Uterus (tissue), 4 donors: ENCODE measurements at places on chromosomes 7 and 10. TPM values are rescaled to one million over a fixed set of nuclear protein-coding genes. Genes with fewer than 3 reads are reported as not detected.

- no peaks in the 10 kb centered on the region for H3K36me3 ChIP-seq
- H3K4me1 ChIP-seq: no peaks in the 10 kb centered on the region
- no peak overlapping the region for H3K4me3 ChIP-seq
These were observed 50.4 kb downstream of the CALML3 start for GRCh38 chr10:5575144-5575481.

- H3K27ac ChIP-seq: peak overlapping the region; percentile 40
- peak; percentile 57 for DNase-seq
- no peaks in the 10 kb centered on the region for H3K4me1 ChIP-seq
- H3K36me3 ChIP-seq: no peaks in the 10 kb centered on the region
These were observed 99.6 kb downstream of the JAZF1 start for GRCh38 chr7:28081016-28081415.

DNA sequence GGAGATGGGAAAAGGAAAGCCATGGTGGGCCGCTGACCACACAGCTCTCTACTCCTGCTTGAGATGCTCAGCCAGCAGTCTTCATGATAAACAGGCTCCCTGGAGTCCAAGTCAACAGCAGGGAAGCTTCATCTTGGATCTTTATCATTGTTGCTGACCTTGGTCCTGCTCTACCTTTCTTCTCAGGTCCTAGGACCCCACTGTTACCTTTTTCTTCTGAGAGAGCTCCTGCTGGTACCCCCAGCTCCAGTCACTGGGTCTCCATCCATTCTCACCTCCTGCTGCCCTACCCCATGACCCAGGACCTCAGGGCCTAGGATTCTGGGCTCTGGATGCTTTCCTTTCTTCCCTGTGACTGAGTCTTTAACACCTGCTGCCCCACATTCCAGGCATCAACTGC, 5.2 kb upstream of the CRTAC1 start:
- H3K27ac ChIP-seq: no peak overlapping the region
- H3K36me3 ChIP-seq: no peaks in the 10 kb centered on the region
- H3K4me3 ChIP-seq: no peak overlapping the region

DNA sequence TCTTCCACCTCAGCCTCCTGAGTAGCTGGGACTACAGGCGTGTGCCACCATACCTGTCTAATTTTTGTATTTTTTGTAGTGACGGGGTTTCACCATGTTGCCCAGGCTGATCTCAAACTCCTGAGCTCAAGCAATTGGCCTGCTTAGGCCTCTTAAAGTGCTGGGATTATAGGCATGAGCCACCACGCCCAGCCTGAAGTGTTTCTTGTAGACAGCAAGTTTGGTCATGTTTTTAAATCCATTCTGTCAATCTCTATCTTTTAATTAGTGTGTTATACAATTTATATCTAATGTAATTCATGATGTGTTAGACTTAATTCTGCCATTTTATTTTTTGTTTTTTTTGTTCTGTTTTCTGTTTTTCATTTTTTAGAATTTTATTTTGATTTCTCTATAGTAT, 17.2 kb upstream of the MXI1 start:
- H3K4me1 ChIP-seq: no peaks in the 10 kb centered on the region
- H3K4me3 ChIP-seq: no peak overlapping the region
- no peak overlapping the region for H3K27ac ChIP-seq
- no peaks in the 10 kb centered on the region for H3K27me3 ChIP-seq
- H3K36me3 ChIP-seq: no peaks in the 10 kb centered on the region
- DNase-seq: no peak

GRCh38 chr7:28076423-28077200, 104.0 kb downstream of the JAZF1 start:
- H3K4me1 ChIP-seq: peaks cover 5% of the 10 kb centered on the region
- no peak for DNase-seq
- no peak overlapping the region for H3K4me3 ChIP-seq
- H3K36me3 ChIP-seq: no peaks in the 10 kb centered on the region

DNA sequence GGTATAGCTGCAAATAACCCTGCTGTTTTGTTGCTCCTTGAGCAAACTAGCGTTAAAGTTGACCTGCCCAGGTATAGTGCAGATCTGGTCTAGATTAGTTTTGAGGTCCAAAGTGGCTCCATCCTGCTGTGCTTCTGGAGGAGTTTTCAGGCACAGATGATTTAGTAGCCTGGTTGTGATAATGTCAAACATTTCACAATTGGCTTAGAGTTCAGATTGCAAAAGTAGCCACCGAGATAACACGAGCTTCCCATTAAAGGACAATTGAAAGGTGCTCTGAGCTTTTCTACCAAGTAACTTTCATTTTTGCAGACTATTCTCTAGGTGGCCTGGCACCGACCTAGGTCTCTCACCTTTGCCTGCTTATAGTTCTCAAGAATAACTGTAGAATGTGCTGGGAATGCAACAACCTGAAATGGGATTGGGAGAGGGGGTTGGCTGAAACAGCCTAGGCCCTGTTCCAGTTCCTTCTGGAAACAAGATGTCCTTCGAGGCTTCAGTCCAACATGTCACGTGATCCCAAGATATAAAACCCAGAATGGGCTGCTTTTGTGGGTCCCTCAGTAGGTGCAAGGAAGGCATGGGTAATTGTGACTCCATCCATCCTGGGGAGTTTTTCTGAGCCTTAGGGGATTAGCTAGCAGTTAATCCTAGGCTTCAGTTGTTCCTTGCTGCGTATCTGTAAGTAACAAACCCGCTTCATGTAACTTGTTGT, 201.0 kb downstream of the CHRM2 start:
- no peak for DNase-seq
- no peak overlapping the region for H3K4me3 ChIP-seq
- no peaks in the 10 kb centered on the region for H3K36me3 ChIP-seq

- H3K36me3 ChIP-seq: no peaks in the 10 kb centered on the region
- DNase-seq: no peak
- no peaks in the 10 kb centered on the region for H3K4me1 ChIP-seq
- H3K27ac ChIP-seq: no peak overlapping the region
These were observed 192.5 kb upstream of the PPP2R2D start for GRCh38 chr10:131708225-131708880.

- H3K27me3 ChIP-seq: no peaks in the 10 kb centered on the region
- H3K4me3 ChIP-seq: no peak overlapping the region
- H3K27ac ChIP-seq: no peak overlapping the region
These were observed 73.1 kb upstream of the HECW1 start for GRCh38 chr7:43039346-43039745.

GRCh38 chr10:101840102-101840684, 3.4 kb downstream of the KCNIP2 start:
- no peaks in the 10 kb centered on the region for H3K36me3 ChIP-seq
- no peak overlapping the region for H3K27ac ChIP-seq
- no peaks in the 10 kb centered on the region for H3K27me3 ChIP-seq
- no peaks in the 10 kb centered on the region for H3K4me1 ChIP-seq

VIPR2 gene
- 3.1 TPM for total RNA-seq

CLCN1 gene
- total RNA-seq: not detected

AKR1C4 gene
- not detected for total RNA-seq

TAS2R4 gene
- total RNA-seq: 0.26 TPM
